ENCODE measurements at places on chromosomes 5 and 9.

DNA sequence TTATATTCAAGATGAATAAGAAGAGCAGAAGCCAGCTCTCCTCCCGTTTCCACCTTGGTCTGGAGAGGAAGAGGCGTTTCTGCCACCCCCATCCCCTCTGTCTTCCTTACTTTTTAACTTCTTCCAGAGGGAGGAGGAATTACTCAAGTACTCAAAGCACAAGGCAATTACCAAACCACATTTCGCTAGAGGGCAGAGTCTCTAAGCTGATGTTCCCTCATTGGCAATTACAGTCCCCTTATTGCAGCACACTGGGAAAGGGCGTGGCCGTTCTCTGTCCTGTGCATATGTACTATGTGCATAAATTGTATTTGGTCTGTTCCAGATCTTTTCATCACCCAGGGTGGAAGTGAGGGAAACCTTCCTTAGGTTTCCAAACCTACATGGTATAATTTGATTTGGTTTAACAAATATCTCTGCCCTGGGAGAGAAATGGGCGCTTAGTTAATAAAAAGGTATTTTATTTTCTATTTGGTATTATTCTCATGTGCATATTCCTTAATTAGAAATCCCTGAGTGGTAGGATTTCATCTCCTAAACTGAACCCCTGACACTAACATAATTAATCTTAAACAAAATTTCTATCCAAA lies 29.8 kb upstream of the ALDOB start:
- DNase-seq: no peak

DNA sequence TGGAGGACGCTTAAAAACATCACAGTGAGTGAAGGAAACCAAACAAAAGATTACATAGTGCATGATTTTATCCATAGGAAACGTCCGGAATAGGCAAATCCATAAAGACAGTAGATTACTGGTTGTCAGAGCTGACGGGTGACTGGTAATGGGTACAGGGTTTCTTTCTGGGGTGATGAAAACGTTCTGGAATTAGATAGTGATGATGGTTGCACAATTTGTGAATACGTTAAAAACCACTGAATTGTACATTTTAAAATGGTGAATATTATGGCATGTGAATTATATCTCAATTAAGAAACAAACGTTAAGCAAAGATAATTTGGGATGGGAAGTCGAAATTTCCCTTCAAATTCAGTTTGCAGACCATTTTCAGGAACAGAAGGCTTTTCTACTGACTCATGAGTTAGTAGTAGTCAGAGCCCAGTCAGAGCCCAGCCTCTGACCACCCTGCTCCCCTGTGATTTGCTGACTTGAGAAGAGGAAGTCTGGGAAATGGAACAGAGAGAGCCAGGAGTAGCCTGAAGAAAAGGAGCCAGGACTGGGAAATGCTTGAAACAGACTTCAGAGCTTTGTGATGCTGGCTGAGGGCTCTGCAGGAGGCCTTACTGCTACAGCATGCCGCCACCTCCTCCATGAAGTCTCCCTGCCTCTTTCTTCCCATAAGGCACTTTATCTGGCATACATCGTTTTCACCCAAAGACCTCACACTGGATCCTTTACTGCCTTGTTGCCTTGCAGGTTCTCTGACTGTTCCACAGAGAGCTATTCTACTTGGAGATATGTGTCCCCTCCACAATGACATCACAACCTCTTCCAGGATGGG lies 46.4 kb upstream of the CTNNA1 start:
- no peak for DNase-seq

DNA sequence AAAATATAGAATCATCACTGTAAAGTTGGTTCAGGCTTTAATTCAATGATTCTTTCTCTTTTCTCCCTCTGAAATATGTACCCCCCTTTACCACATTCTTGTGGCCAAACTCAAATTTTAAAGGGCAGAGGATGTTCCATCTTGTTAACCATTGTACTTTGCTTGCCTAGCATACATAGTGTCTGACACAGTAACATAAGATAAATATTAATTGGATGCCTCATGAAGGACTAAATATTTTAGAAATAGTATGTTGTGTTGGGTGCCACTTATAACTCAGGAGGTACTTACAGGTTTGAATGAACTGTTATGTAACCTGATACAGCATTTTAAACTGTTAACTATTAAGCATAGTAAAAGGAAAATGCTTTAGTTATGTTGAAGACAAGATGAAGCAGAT lies 71.5 kb downstream of the NIPBL start:
- DNase-seq: no peak

GRCh38 chr5:52787600-52788504 lies at the start of the genes ITGA1 and PELO:
Gene ITGA1 (plus strand): TSS chr5:52787916. CDS start chr5:52788354, 438 bp downstream.
Gene PELO (plus strand): TSS chr5:52787916. CDS start chr5:52800395, 12,479 bp downstream.
- peak; percentile 71 for DNase-seq

DNA sequence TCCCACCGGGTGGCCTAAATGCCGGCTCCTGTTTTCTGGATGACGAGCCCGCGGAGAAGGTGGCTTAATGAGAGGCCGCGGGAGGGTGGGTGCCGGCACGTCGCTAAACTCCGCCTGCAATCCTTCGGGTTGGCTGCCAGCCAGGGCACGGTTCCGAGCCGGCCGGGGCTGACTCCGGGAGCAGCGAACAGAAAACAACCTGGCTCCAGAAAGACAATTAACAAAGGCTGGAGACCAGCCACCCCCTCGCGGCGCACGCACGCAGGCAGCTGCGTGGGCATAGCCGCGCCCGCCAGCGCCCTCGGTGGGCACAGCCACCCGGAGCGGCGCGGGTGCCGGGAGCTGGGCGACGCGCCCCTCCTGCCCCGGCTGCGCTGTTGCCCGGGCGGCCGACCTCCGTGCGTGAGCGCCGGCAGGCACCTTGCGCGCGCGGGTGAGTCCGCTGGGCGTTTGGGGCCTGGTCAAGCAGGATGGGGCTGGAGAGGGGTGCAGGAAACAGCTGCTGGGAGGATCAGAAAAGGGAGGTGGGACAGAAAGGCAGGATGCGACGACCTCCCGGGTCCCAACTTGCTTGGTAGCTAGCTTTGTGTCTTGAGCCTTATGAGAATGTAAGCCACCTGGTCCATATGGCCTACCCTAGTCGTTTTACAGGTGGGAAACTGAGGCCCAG lies at the start of gene ARHGEF37:
TSS of gene ARHGEF37 (plus strand) at position 307 of the 670 bp plus-strand sequence. CDS start 16,272 bp downstream, outside the sequence.
- peak; percentile 64 for DNase-seq

- peak; percentile 16 for DNase-seq
These were observed 10.4 kb downstream of the AMACR start for GRCh38 chr5:33997331-33997983.

DNA sequence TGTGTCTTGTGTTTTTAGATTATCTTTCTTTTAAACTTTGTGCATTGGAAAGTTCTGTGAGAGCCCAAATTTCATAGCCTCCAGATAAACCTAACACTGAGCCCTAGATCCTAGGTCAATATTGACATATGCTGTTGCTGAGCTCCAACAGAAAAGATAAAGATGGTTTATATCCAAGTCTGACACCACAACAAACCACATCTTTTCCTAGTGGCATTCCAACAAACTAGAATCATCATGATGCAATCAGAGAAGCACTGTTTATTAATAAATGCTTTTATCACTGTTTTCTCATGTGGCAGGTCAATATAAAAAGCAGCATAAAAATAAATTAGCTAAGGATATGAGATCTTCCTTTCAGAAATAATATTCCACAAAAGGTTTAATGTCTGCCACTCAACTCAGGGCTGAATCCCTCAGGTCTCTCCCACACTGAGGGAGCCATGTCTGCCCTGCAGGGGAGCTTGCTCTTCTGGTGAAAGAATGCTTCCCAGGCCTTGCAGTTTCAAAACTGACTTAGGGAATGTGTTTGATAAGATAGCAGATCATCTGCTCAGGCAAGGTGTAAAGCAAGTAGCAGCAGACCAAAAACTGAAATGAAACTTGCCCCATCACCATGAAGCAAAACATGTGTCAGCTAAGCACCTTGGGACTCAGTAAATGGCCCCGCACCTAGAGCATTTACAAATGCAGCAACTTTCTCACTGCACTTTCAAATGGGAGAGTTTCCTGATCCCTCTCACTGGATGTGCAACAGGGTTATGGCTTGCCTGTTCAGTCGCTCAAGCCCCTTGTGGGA lies 493.0 kb downstream of the AGTPBP1 start:
- no peak for DNase-seq

DNA sequence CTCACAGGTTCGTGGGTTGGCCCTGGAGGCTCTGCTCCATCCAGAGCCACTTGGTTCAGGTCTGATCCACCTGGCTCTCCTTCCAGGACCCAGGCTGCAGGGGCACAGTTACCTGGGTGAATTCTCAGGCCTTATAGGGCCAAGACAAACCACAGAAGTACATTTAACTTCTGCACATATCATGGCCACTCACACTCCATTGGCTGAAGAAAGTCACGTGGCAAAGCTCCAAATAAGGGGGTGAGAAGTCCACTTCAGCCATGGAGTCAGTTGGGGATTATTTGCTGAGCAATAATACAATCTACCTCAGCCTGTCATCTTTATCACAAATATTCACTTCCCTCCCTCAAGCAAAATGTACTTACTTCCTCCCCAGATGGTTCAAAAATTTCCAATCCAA lies 83.6 kb downstream of the MACROH2A1 start:
- DNase-seq: no peak

GRCh38 chr9:114930056-114930812 lies at the start of gene TNFSF8:
Gene TNFSF8 (minus strand): TSS chr9:114930591. CDS start chr9:114930303, 288 bp downstream.
- peak; percentile 60 for DNase-seq

DNA sequence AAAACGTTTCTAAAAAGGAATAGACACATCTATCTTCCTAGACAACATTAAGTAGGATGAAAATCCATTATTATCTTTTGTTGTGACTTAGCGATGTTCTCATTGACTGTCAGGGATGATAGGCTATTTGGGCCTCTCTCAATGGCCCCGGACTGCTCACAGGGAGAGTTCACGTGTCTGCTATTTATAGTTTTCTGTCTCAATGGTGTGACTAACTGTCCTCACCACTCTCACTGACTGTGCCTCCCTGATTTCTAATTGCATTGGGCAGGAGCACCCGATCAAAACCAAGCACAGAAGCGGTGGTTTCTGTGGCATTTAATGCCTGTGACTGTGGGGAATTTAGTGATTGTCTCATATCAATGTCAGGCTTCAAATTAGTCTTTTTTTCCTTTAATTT lies 286.7 kb upstream of the KLF9 start:
- DNase-seq: no peak

DNA sequence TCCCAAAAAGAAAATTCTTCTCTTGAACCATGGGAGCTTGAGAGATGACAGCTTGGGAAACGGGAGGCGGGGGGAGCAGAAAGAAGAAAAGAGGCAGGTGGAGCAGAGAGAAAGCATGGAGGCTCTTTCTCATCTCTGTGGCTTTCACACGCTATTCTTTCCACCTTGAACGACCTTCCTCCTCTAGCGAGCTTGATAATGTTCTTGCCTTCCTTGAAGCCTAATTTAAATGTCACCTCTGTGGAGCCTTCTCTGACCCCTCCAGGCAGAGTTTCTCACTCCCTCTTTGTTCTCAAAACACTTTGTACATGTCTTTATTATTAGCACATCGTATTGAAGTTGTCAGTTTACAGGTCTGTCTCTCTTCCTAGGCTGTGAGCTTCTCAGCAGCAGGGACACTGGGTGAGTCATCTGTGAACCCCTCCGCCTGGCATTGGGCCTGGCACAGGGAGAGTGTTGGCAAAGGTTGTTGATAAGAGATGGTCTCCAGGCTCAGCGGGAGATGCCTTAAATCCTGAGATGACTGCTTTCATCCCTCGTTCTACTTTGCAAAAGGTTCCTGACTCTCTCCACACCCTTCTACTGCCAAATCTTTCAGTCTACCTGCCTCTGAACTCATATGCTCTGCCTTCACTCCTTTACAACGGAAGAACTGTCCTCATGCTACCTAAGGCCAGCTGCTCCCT lies 14.1 kb upstream of the STRBP start:
- no peak for DNase-seq

DNA sequence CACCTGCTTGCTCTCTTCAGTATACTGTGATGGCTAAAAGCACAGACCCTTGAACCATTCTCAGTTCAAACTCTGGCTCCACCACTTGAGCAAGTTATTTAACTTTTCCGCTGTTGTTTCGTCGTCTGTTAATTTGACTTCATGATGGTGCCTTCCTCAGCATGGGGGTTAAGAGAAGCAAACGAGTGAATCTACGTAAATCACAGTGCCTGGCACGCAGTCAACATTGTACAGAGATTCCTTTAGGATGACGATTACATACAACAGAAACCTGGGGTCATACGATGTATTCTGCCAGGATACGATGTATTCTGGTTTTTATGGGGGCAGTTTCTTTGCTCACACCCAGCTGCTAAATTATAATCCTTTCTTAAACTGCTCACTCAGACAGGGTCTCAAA lies 515.6 kb downstream of the CCDC171 start:
- DNase-seq: no peak

- DNase-seq: no peak
These were observed 11.2 kb upstream of the PAM start for GRCh38 chr5:102743900-102744299.

All from activated naive CD8-positive, alpha-beta T cell treated with anti-CD3 and anti-CD28 coated beads, Interleukin-2, amount 50 U/mL, for 24 hours (primary cell).